ENCODE measurements at places on chromosomes 7 and 10.

DNA sequence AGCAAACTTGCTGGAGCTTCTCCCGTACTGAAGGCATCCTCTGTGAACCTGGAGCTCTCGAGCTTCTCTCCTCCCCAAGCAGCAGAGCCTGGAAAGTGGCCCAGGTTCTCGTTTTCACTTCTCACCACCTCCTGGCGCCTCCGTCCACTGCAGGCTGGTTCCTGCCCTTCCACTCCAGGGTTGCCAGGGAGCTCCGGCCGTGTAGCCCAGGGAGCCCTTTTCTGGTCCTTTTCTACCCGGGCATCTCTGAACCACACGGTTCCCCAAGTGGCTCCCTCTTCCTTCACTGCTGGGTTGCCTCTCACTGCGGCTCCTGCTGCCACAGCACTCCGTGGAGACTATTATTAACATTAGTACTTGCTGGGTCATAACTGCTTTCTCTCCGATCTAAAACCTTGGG lies 208.6 kb upstream of the PPP2R2D start:
- no peak for DNase-seq

DNA sequence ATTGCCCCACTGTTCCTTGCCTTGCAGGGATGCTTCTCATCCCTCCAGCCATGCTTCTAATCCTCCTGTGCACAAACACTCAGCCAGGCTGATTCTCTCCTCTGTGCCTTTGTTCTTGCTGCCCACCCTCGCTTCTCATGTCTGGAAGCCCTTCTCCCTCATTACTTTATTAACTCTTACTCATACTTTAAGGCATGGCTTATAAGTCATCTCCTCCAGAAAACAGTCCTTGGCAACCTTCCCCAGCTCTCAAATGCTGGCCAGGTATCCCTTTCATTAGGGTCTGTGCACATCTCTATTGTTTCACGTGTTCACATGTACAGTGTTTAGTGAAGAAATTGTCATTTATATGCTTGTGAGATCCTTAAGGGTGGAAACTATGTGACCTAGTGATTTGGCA lies 62.9 kb downstream of the ITGB8 start:
- DNase-seq: no peak

DNA sequence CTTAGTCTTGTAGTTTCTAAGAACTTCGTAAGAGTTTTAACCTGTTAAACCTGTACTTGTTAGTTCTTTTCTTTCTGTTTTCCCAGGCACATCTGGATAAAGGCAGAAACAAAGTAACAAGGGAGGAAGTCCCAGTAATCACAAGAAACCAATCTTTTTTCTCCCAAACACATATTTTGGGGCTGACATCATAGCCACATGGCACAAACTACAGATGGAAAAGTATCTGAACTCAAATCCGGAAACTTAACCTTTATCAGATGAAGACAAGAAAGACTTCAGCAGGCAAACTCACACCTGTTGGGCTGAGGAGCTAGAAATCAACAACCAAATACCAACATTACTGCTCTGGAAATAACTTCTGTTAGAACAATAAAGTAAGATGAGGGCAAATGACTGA lies 67.1 kb downstream of the CUBN start:
- no peak for DNase-seq

GRCh38 chr7:105707967-105708762 lies 126.9 kb upstream of the EFCAB10 start:
- DNase-seq: no peak

DNA sequence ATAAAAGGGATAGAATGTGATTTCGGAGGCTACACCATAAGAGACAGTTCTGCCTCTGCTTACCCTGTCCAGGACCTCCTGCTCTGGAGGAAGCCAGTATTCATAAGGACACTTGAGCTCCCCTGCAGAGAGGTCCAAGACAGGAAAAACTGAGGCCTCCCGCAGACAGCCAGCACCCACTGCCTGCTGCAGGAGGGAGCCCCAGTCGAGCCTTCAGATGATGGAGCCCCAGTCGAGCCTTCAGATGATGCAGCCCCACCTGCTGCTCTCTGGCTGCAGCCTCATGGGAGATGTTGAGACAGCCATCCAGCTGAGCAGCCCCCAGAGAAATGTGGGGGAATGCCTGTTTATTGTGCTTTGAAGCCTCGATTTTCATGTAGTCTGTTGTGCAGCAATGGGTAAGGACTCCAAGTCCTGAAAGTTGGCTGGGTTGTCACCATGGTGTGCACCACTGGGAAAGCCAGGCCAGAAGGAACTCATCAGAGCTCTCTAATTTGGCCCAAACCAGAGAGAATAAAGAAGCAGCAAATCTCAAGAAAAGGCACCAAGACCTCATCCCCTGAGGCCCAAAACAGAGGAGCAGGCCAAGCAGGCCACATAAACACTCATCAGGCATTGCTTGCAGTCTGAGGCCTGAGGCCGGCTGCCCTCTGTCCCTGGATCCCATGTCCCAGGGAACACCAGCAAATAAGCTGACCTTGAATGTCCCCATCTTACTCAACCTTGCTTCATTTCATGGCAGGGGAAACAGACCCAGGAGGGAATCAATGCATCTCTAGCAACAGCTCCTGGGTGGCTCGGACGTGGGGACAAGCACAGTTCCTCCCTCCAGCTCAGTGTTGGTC lies 30.9 kb downstream of the CALML5 start:
- DNase-seq: no peak

DNA sequence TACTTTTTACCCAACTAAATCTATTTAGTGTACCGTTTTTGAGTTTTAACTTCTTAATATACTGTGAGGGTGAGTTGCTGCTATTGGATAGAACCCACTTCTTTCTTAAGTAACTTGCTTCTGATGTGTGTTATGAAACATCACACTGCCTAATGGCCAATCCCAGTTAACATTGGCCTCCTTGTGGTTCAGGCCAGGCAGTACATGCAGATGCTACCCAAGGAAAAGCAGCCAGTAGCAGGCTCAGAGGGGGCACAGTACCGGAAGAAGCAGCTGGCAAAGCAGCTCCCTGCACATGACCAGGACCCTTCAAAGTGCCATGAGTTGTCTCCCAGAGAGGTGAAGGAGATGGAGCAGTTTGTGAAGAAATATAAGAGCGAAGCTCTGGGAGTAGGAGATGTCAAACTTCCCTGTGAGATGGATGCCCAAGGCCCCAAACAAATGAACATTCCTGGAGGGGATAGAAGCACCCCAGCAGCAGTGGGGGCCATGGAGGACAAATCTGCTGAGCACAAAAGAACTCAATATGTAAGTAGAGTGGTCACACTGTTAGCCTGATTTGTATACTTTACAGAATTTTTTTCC lies 39.7 kb downstream of the TES start:
- no peak for DNase-seq

GRCh38 chr10:60236869-60237524 lies 152.7 kb downstream of the ANK3 start:
- peak; percentile 95 for DNase-seq

GRCh38 chr10:6402349-6402709 lies 177.7 kb downstream of the PRKCQ start:
- DNase-seq: no peak

Data from GM12878 (cell line).